Fibroblast of the conjunctiva (primary cell): ENCODE measurements at places on chromosomes 4 and X.

DNA sequence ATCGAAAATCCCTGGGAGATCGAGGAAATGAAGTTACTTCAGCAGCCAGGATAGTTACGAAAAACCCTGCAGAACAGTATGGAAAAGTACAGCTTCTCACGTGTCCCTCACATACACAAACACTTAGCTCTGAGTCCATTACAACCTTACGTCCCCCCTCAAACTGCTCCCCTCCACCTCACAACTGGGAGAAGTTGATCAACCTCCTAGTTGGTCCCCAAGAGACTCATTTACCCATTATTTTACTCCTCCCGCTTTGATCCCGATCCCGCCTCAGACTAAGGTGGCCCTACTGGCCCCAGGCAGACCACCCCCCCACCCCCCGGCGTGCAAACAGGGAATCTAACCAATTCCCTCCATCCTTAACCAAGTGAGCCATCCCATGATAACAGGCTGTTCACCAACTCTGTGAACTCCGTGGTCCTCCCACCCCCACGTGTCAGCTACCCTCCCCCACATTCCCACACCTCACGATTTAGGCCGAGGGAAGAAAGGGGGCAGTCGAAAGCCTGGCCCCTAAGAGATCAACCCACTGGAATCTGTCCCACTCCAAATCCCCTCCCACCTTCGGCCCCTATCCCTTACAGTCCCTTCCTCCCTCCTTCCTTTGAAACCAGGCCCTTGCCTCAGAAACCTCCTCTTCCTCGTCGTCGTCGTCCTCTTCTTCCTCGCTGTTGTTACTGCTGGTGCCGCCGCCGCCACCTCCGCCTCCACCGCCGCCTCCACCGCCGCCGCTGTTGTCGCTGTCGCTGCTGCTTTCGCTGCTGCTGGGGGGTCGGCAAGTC is 755 bp downstream of the ANKRD17 start:
- DNase-seq = no peak

GRCh38 chr4:107650251-107650650 is 69.8 kb downstream of the PAPSS1 start:
- no peak for DNase-seq

- DNase-seq = no peak
Observed at GRCh38 chr4:173535957-173536356, 5.9 kb upstream of the HAND2 start.

DNA sequence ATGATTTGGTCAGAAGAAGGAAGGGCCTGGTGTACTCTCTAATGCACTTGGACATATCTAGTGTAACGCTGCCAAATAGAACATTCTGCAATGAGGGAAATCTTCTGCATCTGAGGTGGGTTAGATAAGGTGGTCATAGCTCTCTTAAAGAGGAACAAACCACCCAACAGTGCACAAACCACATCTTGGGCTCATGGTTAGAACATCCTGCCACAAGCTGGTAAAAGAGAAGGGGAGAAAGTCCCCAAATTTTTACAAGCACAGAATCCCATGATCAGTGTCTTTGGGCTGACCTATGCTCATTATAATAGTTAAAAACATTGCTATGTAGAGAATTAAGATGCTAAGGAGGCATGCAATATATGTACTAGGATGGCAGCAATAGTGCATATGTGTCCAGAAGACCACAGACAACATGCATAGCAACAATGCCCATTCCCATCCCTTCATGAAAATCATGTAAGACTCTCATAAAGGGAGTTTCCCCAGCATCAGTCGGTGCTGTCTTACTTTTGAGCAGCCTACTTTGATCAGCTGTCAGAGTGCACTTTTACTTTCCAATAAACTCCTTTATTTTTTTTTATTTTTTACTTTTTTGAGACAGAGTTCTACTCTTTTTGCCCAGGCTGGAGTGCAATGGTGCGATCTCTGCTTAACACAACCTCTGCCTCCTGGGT is 99.7 kb upstream of the SLC7A11 start:
- DNase-seq = no peak

- peak; percentile 94 for DNase-seq
Observed at GRCh38 chr4:102826890-102827673, at the start of gene UBE2D3. TSS of gene UBE2D3 (minus strand) at chr4:102827551. CDS start at chr4:102826508, 1,043 bp downstream.

DNA sequence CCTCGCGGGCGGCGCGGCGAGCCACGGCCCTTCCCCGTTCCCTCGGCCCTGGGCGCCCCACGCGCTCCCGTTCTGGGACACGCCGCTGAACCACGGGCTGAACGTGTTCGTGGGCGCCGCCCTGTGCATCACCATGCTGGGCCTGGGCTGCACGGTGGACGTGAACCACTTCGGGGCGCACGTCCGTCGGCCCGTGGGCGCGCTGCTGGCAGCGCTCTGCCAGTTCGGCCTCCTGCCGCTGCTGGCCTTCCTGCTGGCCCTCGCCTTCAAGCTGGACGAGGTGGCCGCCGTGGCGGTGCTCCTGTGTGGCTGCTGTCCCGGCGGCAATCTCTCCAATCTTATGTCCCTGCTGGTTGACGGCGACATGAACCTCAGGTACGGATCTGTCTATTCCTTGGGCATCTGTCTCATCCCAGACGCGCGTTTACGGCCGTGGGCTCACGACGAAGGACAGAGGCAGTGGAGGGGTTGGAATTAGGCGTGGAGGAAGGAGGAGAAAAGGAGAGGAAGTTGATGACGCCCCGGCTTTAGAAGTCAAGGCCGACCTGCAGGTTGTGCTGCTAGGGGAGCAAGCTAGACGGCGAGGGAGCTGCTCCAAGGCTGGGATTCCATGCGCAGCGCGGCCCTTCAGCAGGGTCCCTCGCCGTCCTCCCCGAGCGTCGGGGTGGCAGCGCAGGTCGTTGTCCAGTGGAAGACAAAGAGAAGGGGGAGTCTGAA is 792 bp downstream of the SLC10A4 start:
- DNase-seq = no peak

GRCh38 chrX:120457766-120458180 is 11.3 kb downstream of the LAMP2 start:
- DNase-seq = peak; percentile 55

DNA sequence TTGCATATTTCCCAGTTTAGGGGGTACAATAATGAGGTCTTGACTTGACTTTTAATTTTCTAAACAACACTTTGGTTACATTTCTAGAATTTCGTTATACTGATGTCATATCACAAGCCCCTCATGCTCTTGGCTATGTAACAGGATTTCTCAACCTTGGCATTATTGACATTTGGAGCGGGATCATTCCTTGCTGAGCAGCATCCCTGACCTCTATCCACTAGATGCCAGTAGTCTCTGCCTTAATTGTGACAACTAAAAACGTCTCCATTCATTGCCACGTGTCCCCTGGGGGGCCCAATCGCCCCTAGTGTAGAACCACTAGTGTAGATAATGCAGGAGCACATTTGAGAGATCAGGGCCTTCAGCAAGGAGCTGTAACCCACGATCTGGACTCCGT is 234.2 kb upstream of the MID1 start:
- no peak for DNase-seq

DNA sequence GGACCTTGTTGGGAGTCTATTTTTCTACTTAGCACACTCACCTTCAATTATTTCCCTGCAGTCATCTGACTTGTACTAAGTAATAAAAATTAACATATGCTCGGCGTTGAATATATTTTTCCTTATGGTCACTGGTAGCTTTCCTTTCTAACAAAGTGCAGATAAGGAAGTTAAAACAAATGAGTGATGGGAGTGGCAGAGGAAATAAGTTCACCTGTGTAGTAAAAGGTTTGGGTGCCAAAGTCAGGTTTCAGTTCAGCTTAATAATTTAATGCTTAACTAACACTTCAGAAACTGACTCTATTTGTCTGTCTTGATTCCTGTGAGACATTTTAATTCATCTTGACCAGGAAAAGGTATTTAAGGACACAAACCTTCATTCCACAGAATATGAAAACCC is 184.4 kb downstream of the PCDH7 start:
- DNase-seq = no peak

- peak; percentile 77 for DNase-seq
Observed at GRCh38 chr4:181661090-181661489, 582.1 kb upstream of the TENM3 start.

GRCh38 chr4:2417765-2418649 is at the start of gene ZFYVE28:
TSS of gene ZFYVE28 (minus strand) at chr4:2418645. CDS start at chr4:2418323, 322 bp downstream.
- no peak for DNase-seq

GRCh38 chr4:8282134-8282641 is 12.6 kb downstream of the HTRA3 start:
- DNase-seq = no peak

GRCh38 chr4:108018040-108018883 is 28.6 kb downstream of the HADH start:
- DNase-seq = peak; percentile 64

DNA sequence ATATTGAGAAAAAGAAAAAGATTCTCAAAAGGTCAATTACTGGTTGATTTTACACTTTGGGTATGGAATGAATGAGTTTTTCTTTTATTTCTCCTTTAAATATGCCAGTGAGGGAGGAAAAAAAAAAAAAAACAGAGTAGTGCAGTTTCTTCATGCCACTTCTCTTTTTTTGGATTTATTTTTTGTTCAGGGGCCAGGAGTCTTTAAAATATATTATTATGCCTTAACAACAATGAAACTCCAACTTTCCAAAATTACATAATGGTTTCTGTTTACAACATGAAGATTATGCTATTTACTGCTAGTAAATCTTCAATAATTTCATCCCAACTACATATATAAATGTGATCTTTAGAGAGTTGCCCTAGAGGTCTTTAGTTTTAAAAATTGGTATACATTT is 31.9 kb downstream of the DTHD1 start:
- DNase-seq = no peak

- DNase-seq = no peak
Observed at GRCh38 chrX:50430917-50431575, 39.6 kb downstream of the DGKK start.

DNA sequence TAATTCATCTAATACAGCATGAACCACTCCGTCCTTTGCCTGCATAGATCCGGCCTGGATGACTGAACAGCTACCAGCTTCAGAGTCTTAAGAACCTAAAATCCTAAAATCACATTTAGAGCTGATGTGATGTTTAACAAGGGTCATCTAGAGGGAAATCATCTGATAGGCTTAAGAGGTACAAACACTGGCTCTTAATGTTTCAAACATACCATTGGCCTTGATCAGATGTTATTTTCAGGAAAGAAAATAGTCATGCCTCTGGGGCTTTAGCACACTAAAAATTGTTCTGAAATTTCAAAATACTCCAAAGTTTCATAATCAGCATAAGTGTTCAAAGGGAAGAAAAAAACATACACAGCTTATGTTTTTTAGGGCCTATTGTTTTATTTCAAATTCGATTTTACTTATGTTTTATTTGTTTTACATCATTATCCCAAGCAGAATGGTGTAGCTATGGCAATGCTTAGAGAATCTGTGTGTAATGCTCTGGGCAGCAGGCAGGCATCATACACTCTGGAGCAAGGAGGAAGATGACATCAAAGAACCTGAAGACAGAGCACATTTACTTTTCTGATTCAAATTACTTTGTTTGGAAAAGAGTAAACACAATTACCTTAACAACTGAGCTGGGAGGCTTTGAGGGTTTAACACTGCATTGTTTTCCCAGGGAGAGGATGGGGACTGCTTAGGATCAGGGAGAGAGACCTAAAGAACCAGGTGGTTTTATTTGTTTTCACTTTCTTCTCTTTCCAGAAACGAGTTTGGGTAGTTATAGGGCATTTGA is 25.3 kb upstream of the LEF1 start:
- DNase-seq = no peak

GRCh38 chr4:147741190-147741788 is 9.4 kb downstream of the ARHGAP10 start:
- no peak for DNase-seq

- no peak for DNase-seq
Observed at GRCh38 chr4:154329268-154329868, 162.2 kb downstream of the DCHS2 start.

- DNase-seq = no peak
Observed at GRCh38 chrX:11908371-11908770, 150.3 kb downstream of the MSL3 start.

- DNase-seq = no peak
Observed at GRCh38 chrX:48003367-48003757, 427 bp downstream of the ZNF182 start.
